NCI-H82 (cell line): ENCODE measurements at places on chromosomes 6 and 20.

GRCh38 chr6:5813625-5814027, 193.1 kb downstream of the NRN1 start:
- DNase-seq, result no peak

- DNase-seq, result no peak
Observed at GRCh38 chr6:162124710-162125435, 602.7 kb downstream of the PRKN start.

- DNase-seq, result peak; percentile 78
Observed at GRCh38 chr6:11700118-11700718, 78.4 kb downstream of the ADTRP start.

DNA sequence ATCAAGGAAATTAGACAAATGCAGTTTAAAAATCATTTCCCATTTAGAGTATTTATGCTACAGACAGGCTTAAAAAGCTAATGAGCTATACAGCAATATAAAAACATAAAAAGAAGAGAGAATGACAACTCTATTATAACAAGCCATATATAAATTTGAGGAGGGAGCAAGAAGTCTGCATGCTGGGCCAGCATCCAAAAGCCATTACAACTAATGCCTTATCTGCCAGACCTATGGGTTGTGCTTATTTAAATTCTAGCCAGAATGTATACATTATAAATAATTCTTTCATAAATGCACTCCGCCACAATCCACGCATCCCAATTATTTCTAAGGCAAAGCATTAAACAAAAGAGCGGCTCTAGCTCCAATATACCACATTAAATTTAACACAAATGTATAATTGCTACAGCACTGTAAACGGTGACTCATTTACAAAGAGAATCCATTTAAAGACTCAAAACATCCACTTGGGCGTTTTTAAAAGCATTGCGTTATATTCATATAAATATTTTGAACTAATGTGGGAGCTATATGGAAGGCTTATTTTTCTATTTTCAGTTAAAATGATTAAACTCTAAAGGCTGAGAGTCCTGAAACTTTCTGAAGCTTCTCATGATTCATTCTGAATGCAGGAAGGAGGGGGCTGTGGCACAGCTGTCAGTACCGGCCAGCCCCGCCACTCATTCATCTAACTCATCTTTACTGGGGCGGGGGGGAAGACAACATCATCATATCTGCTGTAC, 37.7 kb upstream of the RAB22A start:
- DNase-seq, result no peak

GRCh38 chr6:41744236-41744787, 2.9 kb downstream of the PGC start:
- no peak for DNase-seq

GRCh38 chr20:12044969-12045368, 127.3 kb downstream of the BTBD3 start:
- DNase-seq, result no peak

DNA sequence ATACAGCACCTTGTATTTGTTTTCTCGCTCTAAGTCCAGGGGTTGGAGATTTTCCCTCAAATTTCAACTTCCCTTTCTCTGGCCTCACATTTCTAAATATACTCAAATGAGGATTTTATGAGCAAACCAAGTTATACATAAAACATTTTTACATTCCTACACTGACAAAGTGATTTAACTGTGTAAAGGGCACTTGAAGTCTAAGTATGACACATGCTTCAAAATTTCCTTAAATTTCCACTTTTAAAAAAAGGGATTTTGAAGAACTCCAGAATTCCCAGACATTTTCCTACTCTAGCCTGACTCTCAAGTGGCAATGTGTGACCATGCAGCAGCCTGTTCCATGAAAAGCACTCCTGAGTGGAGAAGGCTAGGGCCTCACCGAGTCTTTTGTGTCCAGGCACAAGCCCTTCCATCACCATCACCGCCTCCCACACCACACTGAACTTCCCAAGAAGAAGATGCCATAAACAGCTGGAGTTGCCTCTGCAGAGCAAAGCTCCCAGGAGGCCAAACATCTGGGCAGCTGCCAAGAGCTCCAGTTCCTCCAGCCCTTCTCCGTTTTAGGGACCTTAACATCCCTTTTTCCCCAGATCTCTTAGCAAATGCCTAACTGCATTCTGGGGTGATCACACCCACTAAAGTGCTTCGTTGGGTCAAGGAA, 68.9 kb downstream of the NCR2 start:
- no peak for DNase-seq

DNA sequence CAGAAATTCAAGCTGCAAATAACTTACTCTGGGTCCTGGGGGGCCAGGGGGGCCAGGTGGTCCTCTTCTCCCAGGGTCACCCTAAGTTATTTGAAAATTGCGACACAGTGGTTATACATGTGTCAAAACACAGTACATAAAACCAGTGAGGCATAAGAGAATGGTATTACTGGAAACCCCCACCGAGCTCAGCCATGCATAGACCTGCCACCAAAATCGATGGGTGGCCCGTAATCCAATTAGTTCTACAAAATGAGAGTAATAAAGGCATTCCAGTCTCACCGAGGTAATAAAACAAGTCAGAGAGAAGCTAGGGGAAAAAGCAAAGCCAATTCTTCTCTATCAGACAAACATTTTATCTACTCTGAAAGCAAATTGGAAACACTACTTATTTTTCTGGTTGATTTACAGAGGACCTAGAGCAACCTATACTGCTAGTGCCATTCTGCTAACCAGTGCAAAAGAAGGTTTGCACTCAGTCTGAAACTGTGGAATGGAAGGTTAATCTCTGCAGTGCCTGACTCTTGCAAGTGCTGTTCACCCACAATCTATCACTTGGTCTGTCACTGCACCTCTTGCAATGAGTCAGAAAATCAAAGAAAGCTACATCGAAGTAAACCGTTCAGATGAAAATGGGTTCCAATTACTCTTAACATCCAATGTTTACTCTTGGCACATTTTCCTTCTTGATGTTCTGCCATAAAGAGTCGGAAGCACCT, 32.4 kb downstream of the COL9A1 start:
- DNase-seq, result no peak

DNA sequence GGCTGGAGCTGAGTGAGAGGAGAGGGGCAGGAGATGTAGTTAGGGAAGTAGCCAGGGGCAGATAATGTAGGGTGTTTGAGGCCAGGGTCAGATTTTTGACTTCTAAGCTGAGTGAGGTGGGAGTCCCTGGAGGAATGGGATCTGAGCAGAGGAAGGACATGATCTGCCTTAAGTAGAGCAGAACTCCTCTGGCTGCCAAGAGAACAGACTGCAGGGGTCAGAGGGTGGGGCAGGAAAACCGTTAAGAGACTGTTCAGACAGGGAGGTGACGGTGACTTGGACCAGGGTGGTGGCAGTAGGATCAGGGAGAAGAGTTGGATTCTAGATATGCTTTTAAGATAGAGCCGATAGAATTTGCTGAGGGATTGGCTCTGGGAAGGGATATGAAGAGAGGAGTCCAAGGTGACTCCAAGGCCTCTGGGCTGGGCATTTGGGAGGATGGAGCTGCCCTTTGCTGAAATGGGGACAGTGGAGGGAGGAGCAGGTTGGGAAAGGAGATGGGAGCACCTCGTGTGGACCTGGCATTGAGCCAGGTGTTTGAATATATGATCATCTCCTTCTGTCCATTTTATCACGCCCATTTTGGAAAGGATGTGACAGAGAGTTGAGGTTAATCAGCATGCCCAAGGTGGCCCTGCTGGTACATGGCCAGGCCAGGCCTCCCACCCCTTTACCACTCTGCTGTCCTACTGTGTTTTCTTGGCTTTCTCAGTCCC, 18.8 kb downstream of the EYA2 start:
- DNase-seq, result peak; percentile 32
